Activated CD8-positive, alpha-beta memory T cell treated with anti-CD3 and anti-CD28 coated beads for 1 hour (primary cell): ENCODE measurements at places on chromosomes 4 and X.

DNA sequence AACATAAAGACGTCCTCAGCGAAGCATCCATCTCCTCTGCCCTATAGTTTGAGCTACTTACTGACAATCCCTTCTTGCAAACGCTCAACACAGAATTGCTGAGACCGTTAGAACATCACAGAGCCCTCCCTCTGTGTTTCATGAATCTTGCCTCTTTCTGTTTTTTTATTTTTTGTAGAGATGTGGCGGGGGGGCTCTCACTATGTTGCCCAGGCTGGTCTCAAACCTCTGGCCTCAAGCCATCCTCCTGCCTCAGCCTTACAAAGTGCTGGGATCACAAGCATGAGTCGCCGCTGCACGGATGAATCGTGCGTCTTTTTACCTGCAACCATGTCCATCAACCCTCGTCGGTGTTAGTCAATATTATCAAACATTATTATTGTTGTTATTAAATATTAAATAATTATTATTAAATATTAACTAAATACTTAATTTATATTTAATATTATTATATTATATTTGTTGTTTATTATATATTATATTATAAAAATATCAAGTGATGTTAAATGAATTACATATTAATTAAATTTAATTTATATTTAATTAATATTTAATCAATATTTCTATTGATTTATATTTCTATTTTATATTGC lies 200.7 kb downstream of the CRLF2 start:
- no peak for DNase-seq

- no peak for DNase-seq
Measured at GRCh38 chr4:101136373-101137370, 210.7 kb downstream of the PPP3CA start.

- no peak for DNase-seq
Measured at GRCh38 chr4:46889410-46889809, 19.6 kb downstream of the COX7B2 start.

DNA sequence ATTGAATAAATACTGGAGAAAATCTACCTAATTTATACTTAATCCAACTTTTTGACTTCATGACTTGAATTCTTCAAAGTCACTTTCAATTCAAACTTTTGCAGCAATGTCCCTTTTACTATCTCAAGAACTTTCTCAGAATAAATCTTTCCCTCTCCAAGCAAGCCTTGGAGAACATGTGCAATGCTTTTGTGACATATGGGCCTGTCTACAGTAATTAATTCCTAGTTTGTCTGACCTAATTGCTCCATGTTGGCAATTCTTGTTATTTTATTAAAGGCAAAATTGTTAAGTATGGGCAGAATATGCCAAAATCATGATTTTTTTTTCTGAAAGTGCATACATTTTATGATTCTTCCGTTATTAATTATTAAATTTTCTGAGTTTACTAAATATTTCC lies 1115.3 kb downstream of the PDHA2 start:
- no peak for DNase-seq

DNA sequence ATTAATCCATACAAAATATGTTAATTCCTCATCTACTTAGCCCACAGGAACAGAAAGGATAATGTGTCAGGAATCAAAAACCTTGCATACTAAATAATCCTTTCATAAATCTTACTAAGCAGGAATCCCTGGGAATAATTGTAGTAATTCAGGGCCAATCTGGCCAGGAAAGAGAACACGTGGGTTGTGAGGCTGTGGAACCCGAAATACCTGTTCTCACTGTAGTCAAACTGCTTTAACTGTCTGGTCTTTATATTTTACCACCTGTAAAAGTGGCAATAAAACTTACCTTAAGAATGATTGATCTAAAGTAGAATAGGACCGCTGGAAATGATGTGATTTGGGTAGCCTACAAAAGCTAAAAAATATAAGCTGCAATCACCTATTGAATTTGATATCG lies 1620.9 kb downstream of the STIM2 start:
- DNase-seq = no peak

DNA sequence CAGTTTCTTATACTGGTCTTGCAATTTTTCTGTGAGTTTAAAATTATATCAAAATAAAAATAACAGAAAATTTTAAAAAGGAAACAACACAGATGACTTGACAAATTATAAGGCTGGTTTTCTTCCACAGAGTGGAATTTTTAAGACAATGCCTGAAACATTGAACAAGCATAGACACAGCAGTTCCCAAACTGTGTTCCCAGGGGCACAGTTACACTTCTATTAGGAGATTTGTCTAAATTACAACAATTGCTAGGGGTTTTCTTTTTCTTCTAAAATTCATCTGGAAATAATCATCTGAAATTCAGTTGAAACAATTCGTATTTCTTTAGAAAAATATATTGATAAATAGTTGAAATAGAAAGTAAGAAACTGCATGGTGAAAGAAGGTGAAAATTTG lies 26.2 kb downstream of the PDE5A start:
- no peak for DNase-seq

DNA sequence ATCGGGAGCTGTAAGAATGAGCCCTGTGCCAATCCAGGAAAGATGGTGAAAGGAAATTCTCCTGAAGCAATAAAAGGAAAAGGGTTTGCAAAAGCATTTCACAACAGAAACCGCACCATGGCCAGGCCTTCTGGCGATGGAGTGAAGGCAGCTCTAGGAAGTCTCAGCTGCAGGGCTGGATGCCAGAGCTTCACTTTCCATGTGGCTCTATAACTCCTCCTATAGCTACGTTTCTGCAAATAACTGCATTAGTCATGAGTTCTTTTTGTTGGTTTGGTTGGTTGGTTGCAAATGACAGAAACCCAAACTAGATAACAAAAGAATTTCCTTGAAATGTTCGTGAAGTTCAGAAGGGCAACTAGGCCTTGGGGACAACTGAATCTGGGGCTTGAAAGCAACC lies 84.6 kb downstream of the RELL1 start:
- DNase-seq = no peak

GRCh38 chrX:36160081-36160480 lies 240.5 kb downstream of the CFAP47 start:
- DNase-seq = no peak
